Muscle of leg (tissue), 16 donors: ENCODE measurements at places on chromosomes 12 and 14. TPM values are rescaled to one million over a fixed set of nuclear protein-coding genes. Genes with fewer than 3 reads are reported as not detected.

The AKAP3 gene
- polyA plus RNA-seq = 0.95 TPM

DNA sequence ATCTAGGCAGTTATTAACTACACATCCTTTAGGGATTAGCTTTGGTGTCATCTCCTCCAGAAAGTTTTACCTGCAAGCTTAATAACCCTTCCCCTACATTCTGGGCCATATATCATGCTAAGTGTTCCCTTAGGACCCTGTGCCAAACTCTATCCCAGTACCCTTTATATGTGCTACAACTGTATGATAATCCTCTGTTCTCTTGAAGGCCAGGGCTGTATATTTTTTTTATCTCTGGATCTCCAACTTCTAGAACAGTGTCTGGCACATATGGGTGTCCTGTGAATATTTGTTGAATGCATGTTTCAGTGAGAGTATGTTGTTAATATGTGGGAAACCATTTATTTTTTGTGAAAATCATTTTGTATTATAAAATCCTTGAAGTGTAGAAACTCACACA, 106.7 kb downstream of the PPM1A start:
- no peaks in the 10 kb centered on the region for H3K27me3 ChIP-seq
- H3K4me1 ChIP-seq = no peaks in the 10 kb centered on the region
- H3K4me3 ChIP-seq = no peak overlapping the region
- DNase-seq = no peak
- no peaks in the 10 kb centered on the region for H3K36me3 ChIP-seq
- no peak overlapping the region for H3K27ac ChIP-seq

The C12orf54 gene
- 0.38 TPM for polyA plus RNA-seq

GRCh38 chr12:29970501-29970900, 186.8 kb upstream of the TMTC1 start:
- H3K4me1 ChIP-seq = no peaks in the 10 kb centered on the region
- no peaks in the 10 kb centered on the region for H3K27me3 ChIP-seq
- DNase-seq = no peak
- H3K4me3 ChIP-seq = no peak overlapping the region
- no peaks in the 10 kb centered on the region for H3K36me3 ChIP-seq
- no peak overlapping the region for H3K27ac ChIP-seq

- H3K36me3 ChIP-seq = no peaks in the 10 kb centered on the region
- H3K27ac ChIP-seq = no peak overlapping the region
- H3K4me1 ChIP-seq = no peaks in the 10 kb centered on the region
- DNase-seq = no peak
- no peak overlapping the region for H3K4me3 ChIP-seq
Observed at GRCh38 chr12:9133216-9133916, 17.6 kb upstream of the A2M start.

DNA sequence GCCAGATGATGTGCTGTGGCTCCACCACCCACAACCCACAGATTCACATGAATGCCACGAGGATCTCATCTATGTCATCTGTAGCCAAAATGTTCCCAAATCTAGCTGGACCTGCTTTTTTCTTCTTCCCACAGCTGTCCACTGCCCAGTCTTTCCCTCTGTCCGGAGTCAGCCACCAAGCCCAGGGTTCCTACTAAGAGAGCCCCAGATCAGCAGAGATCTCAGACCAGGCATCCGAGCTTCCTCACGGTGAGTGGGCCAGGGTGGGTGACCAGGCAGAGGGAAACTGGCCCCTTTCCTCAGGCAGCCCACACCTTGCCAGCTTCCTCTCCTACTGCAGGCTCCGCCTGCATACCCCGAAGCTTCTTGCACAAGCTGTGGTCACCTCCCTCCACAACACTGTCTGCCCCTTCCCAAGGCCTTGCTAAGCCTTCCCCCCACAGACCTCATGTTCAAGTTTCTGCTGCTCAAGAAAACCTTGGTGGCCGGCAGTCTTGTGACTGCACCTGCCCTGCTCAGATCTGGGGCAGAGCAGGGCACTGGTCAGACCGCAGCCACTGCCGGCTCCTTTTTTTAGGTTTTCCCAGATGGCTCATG, 81.4 kb downstream of the ACTN1 start:
- peaks cover 47% of the 10 kb centered on the region for H3K36me3 ChIP-seq
- H3K27ac ChIP-seq = no peak overlapping the region
- H3K4me3 ChIP-seq = no peak overlapping the region
- DNase-seq = no peak

DNA sequence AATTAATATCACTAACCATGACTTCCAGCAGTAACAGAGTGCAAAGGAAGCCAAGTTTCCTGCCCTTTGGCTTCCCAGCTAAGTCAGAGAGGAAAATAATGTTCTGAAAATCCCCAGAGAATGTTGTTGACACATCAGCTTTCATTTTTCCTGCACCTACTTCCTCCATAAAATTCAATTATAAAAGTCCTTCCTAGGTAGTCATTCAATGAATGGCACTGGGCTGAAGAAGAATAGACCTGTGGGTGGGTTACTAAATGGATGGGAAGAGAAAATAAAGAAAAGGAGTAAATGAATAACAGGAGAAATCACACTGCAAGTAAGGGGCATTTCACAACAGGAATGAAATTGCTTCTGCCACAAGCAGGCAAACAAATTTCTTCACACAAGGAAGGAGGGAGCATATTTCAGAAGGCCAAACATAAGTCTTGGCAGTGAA, 73.2 kb upstream of the MDM1 start:
- no peak overlapping the region for H3K4me3 ChIP-seq
- H3K27ac ChIP-seq = peak overlapping the region; percentile 60
- DNase-seq = peak; percentile 40
- H3K4me1 ChIP-seq = peaks cover 16% of the 10 kb centered on the region

- H3K36me3 ChIP-seq = no peaks in the 10 kb centered on the region
- no peaks in the 10 kb centered on the region for H3K27me3 ChIP-seq
- no peaks in the 10 kb centered on the region for H3K4me1 ChIP-seq
- peak; percentile 36 for DNase-seq
- H3K4me3 ChIP-seq = no peak overlapping the region
- H3K27ac ChIP-seq = no peak overlapping the region
Observed at GRCh38 chr12:91914701-91915100, 230.9 kb downstream of the BTG1 start.

The DACT1 gene
- 27.1 TPM for polyA plus RNA-seq

The PLA2G1B gene
- not detected for polyA plus RNA-seq

DNA sequence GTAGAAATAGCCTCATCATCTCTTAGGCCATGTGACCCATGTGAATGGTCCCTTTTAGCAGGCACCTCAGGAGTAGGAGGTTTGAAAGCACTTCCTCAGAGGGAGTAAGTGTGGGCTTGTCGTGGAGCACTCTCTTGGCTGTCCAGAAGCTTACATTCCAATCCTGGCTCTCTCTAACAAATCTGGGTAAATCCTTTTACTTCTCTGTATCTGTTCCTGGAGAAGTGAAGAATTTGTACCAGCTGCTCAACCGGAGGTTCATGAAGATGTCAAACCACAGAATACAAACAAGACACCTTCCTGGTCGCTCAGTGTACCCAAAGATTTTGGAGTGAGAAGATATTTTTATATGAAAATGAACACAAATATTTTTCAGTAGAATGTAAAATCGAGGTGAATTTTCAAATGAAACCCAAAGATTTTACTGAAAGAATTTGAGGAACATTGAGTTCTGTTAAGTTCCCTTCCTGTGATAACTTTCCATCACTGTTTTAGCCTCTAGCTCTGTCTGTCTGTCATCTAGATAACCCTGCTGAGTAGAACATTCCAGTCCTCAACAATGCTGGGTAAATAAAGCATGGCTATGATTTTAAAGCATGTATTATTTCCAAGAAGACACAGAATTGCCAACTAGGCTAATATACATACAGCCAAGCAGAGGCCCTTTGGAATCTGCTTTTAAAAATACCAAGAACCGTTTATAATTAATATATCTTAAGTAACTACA, 263.9 kb upstream of the RGS6 start:
- H3K4me3 ChIP-seq = no peak overlapping the region
- H3K36me3 ChIP-seq = peaks cover 9% of the 10 kb centered on the region
- no peak for DNase-seq
- no peaks in the 10 kb centered on the region for H3K27me3 ChIP-seq

The SLC7A8 gene
- 10.6 TPM for polyA plus RNA-seq

DNA sequence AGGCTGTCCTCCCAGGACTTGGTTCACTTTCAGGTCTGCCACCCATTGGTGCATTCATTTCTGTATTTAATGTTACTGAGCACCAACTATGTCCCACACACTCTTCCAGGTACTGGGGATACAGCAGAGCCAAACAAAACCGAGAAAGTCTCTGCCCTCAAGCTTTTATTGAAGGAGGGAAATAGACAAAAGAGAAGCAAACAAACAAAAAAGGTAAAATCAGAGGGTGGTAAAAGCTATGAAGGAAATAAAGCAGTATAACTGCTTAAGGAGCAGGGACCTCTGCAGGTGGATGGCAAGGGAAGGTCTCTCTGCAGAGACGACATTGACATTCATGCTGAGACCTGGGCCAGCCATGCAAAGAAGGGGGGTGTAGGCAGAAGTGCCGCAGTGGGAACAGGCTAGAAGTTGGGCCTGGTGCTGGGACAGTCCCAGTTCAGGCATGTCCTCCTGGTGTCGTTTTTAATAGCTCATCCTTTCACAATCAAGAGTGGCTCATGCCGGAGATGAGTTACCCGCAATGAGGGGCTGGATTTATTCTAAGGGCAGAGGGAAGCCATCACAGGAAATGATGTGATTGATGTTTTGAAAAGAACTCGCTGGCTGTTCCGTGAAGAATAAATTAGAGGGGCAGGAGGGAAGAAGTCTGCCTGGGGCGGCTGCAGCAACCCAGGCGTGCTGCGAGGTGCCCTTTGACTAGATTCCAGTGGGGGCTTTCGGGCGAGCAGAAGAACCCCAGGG, 72.8 kb downstream of the IRF2BPL start:
- peak overlapping the region; percentile 90 for H3K27ac ChIP-seq
- H3K27me3 ChIP-seq = no peaks in the 10 kb centered on the region
- DNase-seq = peak; percentile 58
- H3K4me3 ChIP-seq = peak overlapping the region; percentile 28

GRCh38 chr12:127416796-127417195, 850.2 kb upstream of the TMEM132C start:
- no peak overlapping the region for H3K27ac ChIP-seq
- DNase-seq = no peak
- H3K27me3 ChIP-seq = no peaks in the 10 kb centered on the region
- H3K4me1 ChIP-seq = no peaks in the 10 kb centered on the region
- no peaks in the 10 kb centered on the region for H3K36me3 ChIP-seq
- H3K4me3 ChIP-seq = no peak overlapping the region

DNA sequence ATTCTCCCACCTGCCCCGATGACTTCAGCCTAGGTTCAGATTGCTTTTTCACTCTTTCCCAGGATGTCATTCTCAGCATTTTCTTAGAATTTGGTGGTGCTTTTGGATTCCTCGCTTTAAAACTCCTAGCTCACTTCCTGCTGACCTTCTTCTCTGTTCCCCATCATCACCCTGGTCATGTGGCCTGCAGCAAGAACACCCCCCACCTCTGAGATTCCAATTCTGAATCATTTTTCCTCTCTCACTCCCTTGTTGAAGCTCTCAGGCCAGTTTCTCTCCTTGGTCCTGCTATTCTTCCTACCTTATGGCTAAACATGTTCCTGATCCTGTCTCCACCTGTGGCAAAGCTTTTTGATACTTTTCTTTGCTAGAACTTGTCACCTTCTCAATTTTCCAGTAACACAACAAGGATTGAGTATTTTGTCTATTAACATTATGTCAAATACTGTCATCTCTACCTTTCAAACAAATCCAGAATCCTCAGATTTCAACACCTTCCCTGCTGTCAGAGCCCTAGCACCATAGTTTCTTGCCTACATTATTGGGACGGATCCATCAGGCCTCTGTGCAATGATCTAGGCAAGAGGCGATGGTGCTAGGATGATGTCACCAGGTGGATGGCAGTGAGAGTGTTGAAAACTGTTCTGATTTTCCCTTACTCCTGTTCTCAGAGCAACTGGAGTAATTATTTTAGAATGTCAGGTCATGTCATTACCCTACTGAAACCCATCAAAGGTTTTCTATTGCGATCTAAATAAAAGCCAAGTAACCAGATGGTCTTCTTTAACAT, 233.7 kb downstream of the MON2 start:
- H3K36me3 ChIP-seq = no peaks in the 10 kb centered on the region
- no peak overlapping the region for H3K4me3 ChIP-seq
- no peak for DNase-seq

DNA sequence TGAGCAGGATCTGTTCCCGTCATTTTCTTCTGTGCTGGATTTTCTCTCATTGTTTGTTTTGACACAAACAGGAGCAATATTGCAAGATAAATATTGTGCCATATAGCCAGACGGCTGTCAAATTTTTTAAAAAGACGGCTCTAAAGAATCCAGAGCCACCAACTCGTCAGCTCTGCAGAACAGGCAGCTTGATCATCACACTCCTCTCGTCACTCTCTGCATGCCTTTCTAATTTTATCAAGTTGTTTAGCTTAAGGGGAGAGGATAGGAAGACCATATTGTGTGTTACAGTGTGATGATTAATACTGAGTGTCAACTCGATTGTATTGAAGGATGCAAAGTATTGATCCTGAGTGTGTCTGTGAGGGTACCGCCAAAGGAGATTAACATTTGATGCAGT, 562.8 kb downstream of the GALC start:
- no peaks in the 10 kb centered on the region for H3K36me3 ChIP-seq
- no peak for DNase-seq
- H3K4me1 ChIP-seq = no peaks in the 10 kb centered on the region
- H3K4me3 ChIP-seq = no peak overlapping the region
- no peaks in the 10 kb centered on the region for H3K27me3 ChIP-seq

GRCh38 chr12:112992541-112993398, 14.5 kb downstream of the OAS2 start:
- H3K27ac ChIP-seq = no peak overlapping the region
- DNase-seq = peak; percentile 37
- H3K4me3 ChIP-seq = no peak overlapping the region
- peaks cover 10% of the 10 kb centered on the region for H3K36me3 ChIP-seq
- H3K4me1 ChIP-seq = no peaks in the 10 kb centered on the region
- H3K27me3 ChIP-seq = no peaks in the 10 kb centered on the region

The ERH gene
- 187 TPM for polyA plus RNA-seq

The ULK1 gene
- 21.4 TPM for polyA plus RNA-seq

DNA sequence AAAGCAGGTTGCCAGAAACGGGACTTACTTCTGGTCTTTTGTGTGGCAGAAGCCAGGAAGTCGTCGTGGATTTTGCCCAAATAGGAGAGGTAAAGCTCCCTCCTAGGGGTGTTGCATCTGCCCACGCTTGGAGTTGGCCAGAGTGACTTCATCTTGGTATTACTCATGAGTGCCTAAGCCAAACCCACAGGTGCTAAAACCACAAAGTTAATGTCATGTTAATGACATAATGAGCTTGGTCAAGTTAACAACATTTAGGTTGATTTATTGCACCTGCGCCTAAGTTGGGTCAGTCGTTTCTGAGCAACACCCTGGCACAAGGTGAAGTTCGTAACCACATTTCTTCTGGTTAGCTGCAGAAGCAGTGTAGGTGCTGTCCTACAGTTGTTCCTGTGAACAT, 225.2 kb downstream of the FUT8 start:
- DNase-seq = no peak
- no peaks in the 10 kb centered on the region for H3K36me3 ChIP-seq
- H3K4me3 ChIP-seq = no peak overlapping the region
- H3K27ac ChIP-seq = no peak overlapping the region
